Osteocyte (in vitro differentiated cells): ENCODE measurements at places on chromosomes 11 and 22.

DNA sequence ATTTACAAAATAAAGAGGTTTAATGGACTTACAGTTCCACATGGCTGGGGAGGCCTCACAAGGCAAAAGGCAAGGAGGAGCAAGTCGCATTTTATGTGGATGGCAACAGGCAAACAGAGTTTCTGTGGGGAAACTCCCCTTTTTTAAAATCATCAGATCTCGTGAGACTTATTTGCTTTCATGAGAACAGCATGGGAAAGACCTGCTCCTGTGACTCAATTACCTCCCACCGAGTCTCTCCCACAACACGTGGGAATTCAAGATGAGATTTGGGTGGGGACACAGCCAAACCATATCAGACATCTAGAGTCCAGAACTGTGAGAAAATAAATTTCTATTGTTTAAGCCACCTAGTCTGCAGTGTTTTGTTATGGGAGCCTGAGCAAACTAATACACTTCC, 80.8 kb downstream of the ME3 start:
- H3K4me3 ChIP-seq = no peak overlapping the region
- peaks cover 49% of the 10 kb centered on the region for H3K4me1 ChIP-seq
- no peak for DNase-seq

DNA sequence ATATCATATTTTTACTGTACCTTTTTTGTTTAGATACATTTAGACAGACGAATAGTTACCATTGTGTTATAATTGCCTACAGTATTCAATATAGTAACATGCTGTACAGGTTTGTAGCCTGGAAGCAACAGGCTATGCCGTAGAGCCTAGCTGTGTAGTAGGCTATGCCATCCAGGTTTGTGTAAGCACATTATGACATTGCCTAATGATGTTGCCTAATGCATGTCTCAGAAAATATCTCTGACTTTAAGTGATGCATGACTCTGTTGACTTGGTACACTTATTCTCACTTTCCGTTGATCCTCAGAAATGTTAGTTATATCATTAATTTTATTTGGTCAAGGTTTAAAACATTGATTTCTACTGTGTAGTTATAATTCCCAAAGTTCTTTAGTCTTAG, 39.9 kb downstream of the OR2AT4 start:
- no peaks in the 10 kb centered on the region for H3K4me1 ChIP-seq
- H3K4me3 ChIP-seq = no peak overlapping the region
- no peak overlapping the region for H3K27ac ChIP-seq
- peaks cover 51% of the 10 kb centered on the region for H3K27me3 ChIP-seq

DNA sequence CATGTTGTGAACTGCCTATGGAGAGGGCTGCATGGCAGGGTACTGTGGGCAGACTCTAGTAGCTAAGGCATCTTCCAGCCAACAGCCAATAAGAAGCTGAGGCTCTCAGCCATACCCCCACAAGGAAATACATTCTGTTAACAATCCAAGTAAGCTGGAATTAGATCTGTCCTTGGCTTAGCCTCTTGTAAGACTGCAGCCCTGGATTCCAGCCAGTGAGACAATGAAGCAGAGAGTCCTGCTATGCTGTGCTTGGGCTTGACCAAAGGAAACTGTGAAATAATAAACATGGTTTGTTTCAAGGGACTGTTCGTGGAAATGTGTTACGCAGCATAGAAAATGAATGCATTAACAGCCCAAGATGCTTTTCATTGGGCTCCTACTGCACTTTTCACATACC, 1097.4 kb upstream of the CCDC90B start:
- DNase-seq = no peak
- H3K36me3 ChIP-seq = no peaks in the 10 kb centered on the region
- H3K27me3 ChIP-seq = peaks cover 2% of the 10 kb centered on the region
- no peak overlapping the region for H3K4me3 ChIP-seq
- H3K4me1 ChIP-seq = no peaks in the 10 kb centered on the region

DNA sequence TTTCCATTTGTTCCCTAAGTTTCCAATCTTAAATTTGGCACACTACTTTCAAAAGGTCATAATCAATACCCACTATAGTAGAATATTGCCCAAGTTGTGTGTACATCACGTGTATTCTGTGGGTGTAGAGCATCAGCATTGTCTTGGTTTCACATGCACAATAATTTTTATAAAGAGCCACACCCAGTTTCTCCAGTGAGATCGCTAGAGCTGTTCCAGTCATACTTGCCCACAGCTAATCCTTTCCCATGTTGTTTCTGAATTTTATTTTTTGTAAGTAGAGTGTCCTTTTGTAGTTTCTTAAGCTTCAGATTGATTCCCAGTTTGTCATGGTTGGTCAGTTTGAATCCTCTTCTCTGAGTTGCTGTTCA, 13.7 kb downstream of the FAM118B start:
- no peaks in the 10 kb centered on the region for H3K36me3 ChIP-seq
- no peak for DNase-seq

GRCh38 chr22:36245805-36246356, 6.6 kb upstream of the APOL2 start:
- H3K4me3 ChIP-seq = no peak overlapping the region
- no peaks in the 10 kb centered on the region for H3K36me3 ChIP-seq

DNA sequence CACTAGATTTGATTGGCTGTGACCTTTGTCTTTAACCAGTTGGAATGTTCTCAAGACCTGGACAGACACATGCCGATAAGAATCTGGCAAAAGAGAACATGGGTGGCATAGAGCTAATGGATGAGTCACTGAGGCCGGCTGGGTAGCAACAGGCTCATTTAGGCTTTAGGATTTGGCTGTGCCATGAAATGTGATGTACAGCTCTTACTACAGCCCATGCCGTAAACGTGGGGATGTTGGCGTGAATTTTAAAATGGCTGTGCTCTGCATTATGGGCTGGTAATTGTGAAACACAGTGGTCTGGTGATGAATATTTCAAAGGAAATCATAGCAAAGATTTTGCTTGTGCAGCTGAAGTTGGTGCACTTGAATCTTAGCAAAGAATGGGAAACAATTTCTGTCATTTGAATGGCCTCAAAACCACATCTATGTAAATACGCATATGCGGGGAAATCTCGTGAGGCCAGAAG, 332.4 kb downstream of the TBC1D22A start:
- H3K4me1 ChIP-seq = peaks cover 12% of the 10 kb centered on the region
- H3K27ac ChIP-seq = no peak overlapping the region
- no peaks in the 10 kb centered on the region for H3K36me3 ChIP-seq
- DNase-seq = peak; percentile 13
- no peak overlapping the region for H3K4me3 ChIP-seq

- H3K4me1 ChIP-seq = no peaks in the 10 kb centered on the region
- no peak for DNase-seq
- no peaks in the 10 kb centered on the region for H3K36me3 ChIP-seq
- no peak overlapping the region for H3K4me3 ChIP-seq
- peaks cover 3% of the 10 kb centered on the region for H3K27me3 ChIP-seq
- no peak overlapping the region for H3K27ac ChIP-seq
Measured at GRCh38 chr11:112355726-112356125, 95.1 kb upstream of the PLET1 start.

GRCh38 chr11:85109141-85109540, 518.0 kb downstream of the DLG2 start:
- peaks cover 5% of the 10 kb centered on the region for H3K27me3 ChIP-seq
- no peak for DNase-seq
- no peak overlapping the region for H3K4me3 ChIP-seq
- H3K27ac ChIP-seq = no peak overlapping the region
- H3K4me1 ChIP-seq = no peaks in the 10 kb centered on the region

GRCh38 chr11:695538-696248, at the start of gene TMEM80:
Gene TMEM80, plus strand, starts transcription at chr11:695816. Its CDS starts 12 bp downstream, at chr11:695828.
- H3K27me3 ChIP-seq = no peaks in the 10 kb centered on the region
- H3K27ac ChIP-seq = peak within 1 kb of the TSS; percentile 99
- H3K36me3 ChIP-seq = peaks cover 11% of the 10 kb centered on the region
- peaks cover 68% of the 10 kb centered on the region for H3K4me1 ChIP-seq

GRCh38 chr11:117251506-117251905, 19.0 kb downstream of the RNF214 start:
- no peaks in the 10 kb centered on the region for H3K4me1 ChIP-seq
- DNase-seq = no peak
- no peaks in the 10 kb centered on the region for H3K27me3 ChIP-seq
- H3K27ac ChIP-seq = no peak overlapping the region
- no peak overlapping the region for H3K4me3 ChIP-seq
- H3K36me3 ChIP-seq = peaks cover 37% of the 10 kb centered on the region

DNA sequence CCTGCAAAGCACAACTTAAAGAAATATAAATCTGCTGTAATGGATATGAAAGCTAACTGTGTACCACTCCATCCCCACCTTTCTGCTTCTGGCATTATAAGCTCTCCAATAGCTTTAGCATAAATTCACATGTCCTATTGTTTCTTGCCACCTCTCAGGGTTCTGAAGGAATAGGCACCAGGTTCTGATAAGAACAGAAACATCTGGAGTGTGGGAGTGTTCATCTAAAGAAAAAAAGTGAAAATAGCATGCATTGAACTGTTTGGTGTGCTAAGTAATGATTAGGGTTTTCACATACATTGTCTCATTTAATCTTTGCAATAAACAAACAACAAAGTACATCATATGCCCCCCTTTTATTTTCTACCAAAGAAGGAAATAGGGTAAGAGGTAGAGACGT, 72.3 kb downstream of the FAM76B start:
- no peak for DNase-seq
- H3K27me3 ChIP-seq = peaks cover 16% of the 10 kb centered on the region
- H3K4me3 ChIP-seq = no peak overlapping the region
- H3K4me1 ChIP-seq = peaks cover 27% of the 10 kb centered on the region
- no peaks in the 10 kb centered on the region for H3K36me3 ChIP-seq
- H3K27ac ChIP-seq = no peak overlapping the region

GRCh38 chr22:23822101-23822671, 16.6 kb downstream of the DERL3 start:
- H3K4me1 ChIP-seq = peaks cover 30% of the 10 kb centered on the region
- H3K4me3 ChIP-seq = no peak overlapping the region
- no peak for DNase-seq
- H3K27me3 ChIP-seq = no peaks in the 10 kb centered on the region
- H3K36me3 ChIP-seq = peaks cover 44% of the 10 kb centered on the region

DNA sequence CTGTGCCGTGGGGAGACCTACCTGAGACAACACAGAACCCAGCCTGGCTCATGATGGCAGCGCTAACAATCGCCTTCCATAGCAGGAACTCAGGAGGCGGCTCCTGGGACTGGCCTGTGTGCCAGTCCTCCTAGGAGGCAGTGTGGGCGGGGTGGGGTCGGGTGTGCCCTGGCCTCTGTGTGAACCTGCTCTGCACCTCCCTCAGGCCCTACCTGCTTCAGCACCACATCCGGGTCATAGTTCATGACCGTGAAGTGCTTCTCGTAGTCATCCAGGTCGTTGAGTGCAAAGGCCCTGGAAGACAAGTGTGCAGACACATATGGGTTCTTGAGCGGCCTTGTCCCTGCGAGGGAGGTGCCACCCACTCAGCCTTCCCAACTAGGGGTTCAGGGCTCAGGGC, 15.3 kb downstream of the TTLL12 start:
- H3K4me1 ChIP-seq = peaks cover 16% of the 10 kb centered on the region
- H3K27me3 ChIP-seq = no peaks in the 10 kb centered on the region
- no peak overlapping the region for H3K27ac ChIP-seq

- H3K36me3 ChIP-seq = no peaks in the 10 kb centered on the region
- H3K4me3 ChIP-seq = no peak overlapping the region
- H3K27ac ChIP-seq = no peak overlapping the region
- DNase-seq = no peak
- H3K27me3 ChIP-seq = peaks cover 10% of the 10 kb centered on the region
Measured at GRCh38 chr11:1534171-1534570, 37.9 kb downstream of the DUSP8 start.

DNA sequence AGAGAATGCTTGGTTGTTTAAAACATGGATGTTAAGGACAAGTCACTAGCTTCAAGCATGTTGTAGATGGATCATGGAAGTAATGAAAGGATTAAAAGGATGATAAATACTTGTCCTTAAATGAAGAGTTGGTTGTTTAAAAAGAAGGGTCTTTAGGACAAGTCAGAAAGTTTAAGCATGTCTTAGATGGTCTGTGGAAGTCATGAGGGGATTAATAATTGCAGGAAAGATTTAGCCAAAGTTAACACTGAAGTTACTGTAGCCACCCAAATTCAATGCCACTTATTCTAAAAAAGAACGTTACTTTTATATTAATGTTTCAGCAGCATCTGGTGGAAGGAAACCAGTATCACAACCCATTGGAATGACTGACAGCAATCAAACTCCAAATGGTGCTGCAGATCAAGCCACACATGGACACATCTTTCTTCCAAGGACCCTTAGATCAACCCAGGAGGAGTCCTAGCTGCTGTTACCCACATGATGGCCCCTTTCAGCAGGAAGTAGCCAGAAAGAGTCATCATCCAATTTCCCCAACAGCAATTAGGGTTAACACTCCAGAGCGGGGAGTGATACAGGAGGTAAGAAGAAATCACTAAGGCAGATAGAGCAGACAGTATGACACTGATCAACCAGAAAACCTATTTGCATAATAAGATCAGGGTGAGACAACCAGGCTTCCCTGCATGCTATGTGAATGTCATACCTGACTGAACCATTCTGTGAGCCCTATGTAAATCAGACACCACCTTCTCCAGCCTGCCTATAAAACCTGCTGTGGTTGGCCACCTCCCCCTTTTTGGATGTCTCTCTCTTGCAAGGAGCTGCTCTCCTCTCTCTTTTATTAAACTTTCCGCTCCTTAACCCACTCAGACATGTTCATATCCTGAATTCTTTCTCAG, 88.4 kb upstream of the GNAZ start:
- peaks cover 23% of the 10 kb centered on the region for H3K27me3 ChIP-seq
- no peaks in the 10 kb centered on the region for H3K4me1 ChIP-seq
- DNase-seq = no peak

DNA sequence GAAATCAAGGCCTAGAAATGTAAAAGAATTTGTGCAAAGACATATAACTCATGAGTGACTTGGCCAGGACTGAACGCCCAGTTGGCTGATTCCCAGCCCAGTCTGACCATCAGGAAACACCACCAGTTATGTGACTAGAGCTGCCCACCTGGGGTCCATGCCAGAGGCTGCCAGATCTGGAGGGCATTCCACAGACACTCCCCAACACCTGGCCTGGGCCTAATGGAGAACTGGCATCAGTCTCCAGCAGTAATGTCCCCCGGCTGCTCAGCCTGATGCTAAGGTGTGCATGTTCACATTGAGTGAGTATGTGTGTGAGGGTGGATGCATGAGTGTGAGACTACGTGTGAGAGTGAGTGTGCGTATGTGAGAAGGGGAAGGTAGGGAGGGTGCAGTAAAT, 15.7 kb downstream of the PLAAT3 start:
- peaks cover 2% of the 10 kb centered on the region for H3K36me3 ChIP-seq
- DNase-seq = no peak
- peaks cover 7% of the 10 kb centered on the region for H3K4me1 ChIP-seq
- no peak overlapping the region for H3K27ac ChIP-seq
- no peaks in the 10 kb centered on the region for H3K27me3 ChIP-seq

GRCh38 chr11:67389477-67389876, 2.3 kb upstream of the RAD9A start:
- no peaks in the 10 kb centered on the region for H3K36me3 ChIP-seq
- peak overlapping the region; percentile 70 for H3K4me3 ChIP-seq
- peaks cover 34% of the 10 kb centered on the region for H3K4me1 ChIP-seq
- H3K27me3 ChIP-seq = peaks cover 6% of the 10 kb centered on the region
- no peak for DNase-seq
